ENCODE measurements at places on chromosomes 2 and 18. TPM values are rescaled to one million over a fixed set of nuclear protein-coding genes. Genes with fewer than 3 reads are reported as not detected.

GRCh38 chr2:55154525-55155030 lies 77.5 kb downstream of the CLHC1 start:
- no peak for DNase-seq

GRCh38 chr2:105836840-105837692 lies 92.4 kb downstream of the NCK2 start:
- DNase-seq: no peak

- no peak for DNase-seq
These were observed 636.2 kb downstream of the EPHA4 start for GRCh38 chr2:220935789-220936321.

BBS5 gene
- total RNA-seq: 7.2 TPM

ANO7 gene
- 1.6 TPM for total RNA-seq

DNA sequence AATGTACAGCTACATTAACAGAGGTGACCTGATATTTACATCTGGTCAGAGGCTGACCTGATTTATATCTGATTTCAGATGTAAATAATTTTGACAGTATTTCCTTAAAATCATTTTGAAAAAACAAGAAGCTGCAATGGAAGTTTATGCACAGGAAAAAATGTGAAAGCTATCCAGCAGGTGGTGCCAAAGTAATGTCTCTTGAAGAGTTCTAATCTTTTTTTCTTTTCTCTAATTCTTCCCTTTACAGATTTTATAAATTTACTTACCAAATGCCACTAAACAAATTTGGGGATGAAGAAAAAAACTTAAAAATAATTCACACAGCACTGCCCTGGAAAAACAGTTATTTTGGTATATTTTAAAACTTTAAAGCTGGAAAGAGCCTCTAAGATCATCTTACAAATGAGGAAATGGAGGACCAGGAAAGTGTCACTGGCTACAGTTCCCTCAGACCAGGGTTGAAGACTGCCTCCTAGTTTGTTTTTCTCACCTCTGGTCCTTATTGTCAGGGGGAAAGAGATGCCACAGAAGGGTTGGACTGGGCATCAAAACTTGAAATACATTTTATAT lies 16.4 kb upstream of the FBLN7 start:
- DNase-seq: peak; percentile 52

DNA sequence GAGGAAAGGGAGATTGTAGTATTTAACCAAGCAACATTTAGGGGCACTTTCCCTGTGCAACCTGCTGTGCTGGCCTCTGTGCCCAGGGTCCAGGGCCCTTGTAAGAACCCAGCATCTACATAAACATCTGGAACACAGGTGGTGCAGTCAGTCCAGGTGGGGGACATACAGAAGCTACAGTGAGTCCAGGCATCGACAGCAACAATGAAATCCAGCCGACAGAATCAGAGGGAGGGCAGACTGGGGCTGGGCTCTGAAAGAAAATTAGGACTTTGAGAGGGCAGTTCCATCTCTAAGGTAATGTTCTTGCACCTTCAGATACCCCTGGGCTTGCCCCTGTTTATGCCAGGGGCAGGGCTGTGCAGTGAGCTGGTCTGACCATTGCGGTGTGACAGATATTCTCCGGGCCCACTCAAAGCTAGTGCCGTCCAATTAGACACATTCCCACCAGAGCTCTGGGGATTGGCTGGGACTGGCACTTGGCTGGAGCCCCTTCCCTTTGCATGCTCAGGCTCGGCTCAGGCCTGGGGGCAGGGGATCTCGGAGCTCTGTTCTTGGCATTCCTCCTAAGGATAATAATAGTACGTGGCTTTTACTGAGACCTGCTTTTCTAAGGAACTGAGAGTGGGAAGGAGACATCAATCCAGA lies 5.4 kb downstream of the LBH start:
- DNase-seq: no peak

DNA sequence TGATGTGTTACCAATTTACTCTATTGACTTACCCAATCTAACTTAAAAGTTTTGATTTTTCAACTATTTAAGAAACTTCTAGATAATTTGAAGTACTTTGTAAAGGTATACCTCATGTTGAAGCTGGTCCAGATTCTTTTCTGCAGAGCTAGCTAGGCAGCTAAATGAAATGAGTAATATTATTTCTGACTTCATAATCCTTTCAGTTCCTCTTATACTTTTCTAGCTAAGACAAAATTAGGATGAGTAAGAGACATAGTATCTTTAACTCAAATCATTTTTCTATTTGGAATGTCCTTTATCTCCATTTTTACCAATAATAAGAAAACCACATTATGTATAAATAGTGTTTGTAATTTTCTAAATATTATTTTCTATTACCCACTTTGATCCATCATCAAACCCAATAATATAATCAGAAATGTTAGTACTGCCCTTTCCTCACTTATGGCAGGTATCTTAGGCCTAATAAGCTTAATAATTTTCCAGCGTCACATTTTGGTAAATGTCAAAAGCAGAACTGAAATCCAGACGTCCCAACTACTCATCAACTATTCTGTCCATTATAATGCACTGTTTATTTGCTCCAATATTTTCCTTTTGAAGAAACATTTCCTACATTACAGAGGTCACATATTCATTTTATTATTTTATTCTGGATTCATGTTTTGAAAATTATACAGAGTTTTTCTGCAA lies 456.6 kb downstream of the THSD7B start:
- DNase-seq: no peak

DNA sequence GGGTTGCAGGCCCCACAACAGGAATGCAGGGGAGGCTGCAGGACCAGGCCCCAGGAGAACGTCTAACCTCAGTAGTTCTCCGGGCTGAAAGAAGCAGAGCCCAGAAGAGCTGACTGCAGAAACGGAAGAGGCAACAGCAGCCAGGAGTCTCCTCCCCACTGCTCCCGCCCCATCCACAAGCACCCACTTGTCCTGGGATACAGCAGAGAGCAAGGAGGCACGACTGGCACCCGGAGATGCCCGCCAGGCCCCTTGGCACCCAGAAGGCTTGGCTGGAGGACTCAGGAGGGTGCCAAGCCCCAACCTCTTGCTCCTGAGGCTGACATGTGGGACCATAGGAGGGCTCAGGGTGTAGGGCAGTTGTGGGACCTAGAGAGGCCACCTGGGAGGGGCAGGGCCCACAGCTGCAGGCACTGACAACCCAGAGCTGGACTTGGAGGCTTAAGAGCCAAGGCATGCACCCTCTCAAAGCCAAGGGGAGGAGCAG lies 29.0 kb upstream of the TNS1 start:
- DNase-seq: no peak

DNA sequence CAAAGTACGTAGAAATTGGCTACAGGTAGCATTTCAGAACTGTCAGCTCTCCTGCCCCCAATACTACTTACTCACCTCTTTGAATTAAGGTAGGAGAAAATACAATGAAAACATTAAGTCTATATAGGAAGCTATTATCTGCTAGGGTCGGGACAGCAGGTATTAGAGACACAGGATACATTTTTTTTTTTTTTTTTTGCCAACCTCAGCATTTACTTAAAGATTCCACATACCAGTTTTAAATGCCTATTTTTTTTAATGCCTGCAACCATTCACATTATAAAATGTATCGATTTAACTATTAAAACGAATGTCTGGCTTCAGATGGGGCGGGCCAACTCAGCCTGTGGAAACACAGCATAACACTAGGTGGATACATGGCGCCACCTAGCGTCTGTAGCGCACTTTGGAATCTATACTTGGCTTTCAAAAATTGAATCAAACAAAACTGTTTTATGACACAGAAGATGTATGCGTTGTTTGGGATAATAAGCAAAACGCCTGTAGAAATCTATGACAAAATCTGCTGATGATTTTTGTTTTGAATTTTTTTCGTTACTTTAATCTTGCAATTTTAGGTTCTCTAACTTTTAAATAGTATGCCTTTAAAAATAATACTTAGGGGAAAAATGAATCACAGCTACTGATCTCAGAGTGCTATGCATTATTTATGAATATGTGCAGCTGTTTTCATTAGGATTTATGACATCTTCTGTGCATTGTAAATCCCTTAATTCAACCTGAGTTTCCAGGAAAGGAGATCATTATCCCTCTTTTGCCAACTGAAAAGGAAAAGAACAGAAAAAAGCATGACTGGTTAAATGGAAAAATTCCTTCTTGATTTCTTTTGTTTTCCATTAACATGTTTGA lies 261.0 kb downstream of the NYAP2 start:
- peak; percentile 58 for DNase-seq

PRPF40A gene
- total RNA-seq: 133 TPM

GRCh38 chr2:8490166-8490721 lies 191.6 kb upstream of the ID2 start:
- no peak for DNase-seq

- peak; percentile 81 for DNase-seq
These were observed 9.5 kb upstream of the ZNF396 start for GRCh38 chr18:35386600-35387100.

- peak; percentile 75 for DNase-seq
These were observed at the start of gene HPCAL1 for GRCh38 chr2:10302479-10303180. HPCAL1 (plus strand) TSS chr2:10302904; CDS start chr2:10419758, 116,854 bp downstream.

- DNase-seq: peak; percentile 85
These were observed 34.5 kb upstream of the RAB31 start for GRCh38 chr18:9673296-9674251.

- DNase-seq: no peak
These were observed 161.6 kb downstream of the CSRNP3 start for GRCh38 chr2:165631089-165631488.

DNA sequence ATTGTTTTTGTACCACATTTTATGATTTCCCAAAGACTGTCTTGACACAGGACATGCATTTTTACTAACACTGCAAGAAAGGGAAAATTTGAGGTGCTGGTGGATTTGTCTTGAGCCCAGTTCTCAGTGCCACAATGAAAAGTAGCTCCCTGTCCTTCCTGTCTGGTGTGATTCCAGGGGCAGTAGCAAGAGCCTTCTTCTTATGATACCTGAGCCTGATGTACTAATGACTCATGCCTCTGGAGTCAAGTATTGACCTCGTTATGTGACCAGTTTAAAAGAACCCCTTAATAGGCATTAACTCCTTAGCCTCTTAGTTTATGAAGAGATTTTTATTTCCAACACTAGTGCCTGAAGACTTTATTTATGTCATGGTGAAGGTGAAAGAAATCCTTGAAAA lies 728.6 kb downstream of the SLC4A3 start:
- DNase-seq: no peak

ILKAP gene
- total RNA-seq: 22.9 TPM

All from LHCN-M2 (cell line).